ENCODE measurements at places on chromosomes 1 and 21.

GRCh38 chr1:156849151-156849496, 9.8 kb downstream of the INSRR start:
- no peak for DNase-seq

- no peak for DNase-seq
These were observed 206.3 kb downstream of the FOXD2 start for GRCh38 chr1:47644212-47644573.

DNA sequence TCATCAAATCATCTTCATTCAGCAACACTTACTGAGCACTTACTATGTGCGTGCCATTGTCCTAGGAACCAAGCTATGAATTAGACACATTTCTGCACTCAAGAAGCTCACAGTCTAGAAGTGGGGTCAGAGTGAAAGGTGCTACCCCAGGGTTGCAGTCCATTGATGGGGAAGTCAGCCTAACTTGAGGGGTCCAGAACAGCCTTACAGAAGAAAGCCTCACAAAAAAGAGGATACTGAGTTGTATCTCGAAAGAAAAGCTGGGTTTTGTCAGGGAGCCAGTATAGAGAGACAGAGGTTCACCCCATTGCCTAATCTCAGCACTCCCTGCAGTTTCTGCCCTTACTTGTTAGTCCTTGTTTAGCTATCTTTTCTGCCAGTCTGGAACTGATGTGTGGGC, 153.1 kb upstream of the JUN start:
- DNase-seq, result no peak

- no peak for DNase-seq
These were observed 33.1 kb upstream of the SELENON start for GRCh38 chr1:25766721-25767436.

- DNase-seq, result no peak
These were observed 9.9 kb upstream of the ETV3 start for GRCh38 chr1:157147906-157148700.

DNA sequence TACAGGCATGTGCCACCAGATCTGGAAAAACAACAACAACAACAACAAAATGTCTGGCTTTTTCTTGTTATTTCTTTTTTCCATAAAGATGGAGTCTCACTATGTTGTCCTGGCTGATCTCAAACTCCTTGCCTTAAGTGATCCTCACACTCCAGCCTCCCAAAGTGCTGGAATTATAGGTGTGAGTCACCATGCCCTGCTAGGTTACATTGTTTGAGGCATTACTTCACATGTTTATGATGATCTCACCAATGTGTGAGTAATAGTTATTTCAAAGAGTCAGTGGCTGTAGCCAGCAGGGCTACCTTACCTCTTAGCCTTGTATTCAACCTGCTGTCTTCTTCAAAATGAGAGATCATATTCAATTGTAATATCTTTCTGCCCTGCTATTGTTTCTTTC, 445.7 kb downstream of the AMY1C start:
- no peak for DNase-seq

DNA sequence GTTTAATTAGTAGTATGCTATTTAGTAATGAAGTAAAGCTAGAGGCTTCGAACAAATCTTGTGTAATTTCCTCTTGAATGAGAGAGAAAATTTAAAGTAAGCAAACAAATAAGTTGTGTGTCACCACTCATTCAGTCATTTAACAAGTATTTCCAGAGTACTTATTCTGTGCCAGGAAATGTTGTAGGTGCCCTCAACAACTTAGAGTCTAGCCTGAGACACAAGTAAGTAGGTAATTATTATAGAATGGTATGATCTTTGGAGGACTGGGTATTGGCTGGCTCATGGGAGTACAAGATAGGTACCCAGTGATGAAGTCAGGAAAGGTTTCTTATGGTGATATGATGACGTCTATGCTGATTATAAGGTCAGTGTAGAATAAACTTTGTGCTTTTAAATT, 17.4 kb upstream of the METTL18 start:
- DNase-seq, result no peak

DNA sequence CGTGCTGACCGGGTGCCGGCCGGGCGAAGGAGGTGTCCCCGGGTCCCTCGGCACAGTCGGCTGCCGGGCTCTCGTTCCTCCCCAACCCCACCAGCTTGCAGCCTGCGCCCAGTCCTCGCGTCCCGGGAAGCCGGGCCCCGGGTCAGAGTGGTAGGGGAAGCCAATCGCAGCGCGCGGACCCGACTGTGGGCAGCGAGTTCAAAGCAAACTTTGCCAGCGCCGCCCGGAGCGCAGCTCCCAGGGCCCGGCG, 328 bp downstream of the MYCL start:
- DNase-seq, result peak; percentile 70

- no peak for DNase-seq
These were observed 857.4 kb downstream of the USP25 start for GRCh38 chr21:16587141-16587581.

GRCh38 chr1:224198572-224198971, 15.5 kb downstream of the DEGS1 start:
- DNase-seq, result no peak

DNA sequence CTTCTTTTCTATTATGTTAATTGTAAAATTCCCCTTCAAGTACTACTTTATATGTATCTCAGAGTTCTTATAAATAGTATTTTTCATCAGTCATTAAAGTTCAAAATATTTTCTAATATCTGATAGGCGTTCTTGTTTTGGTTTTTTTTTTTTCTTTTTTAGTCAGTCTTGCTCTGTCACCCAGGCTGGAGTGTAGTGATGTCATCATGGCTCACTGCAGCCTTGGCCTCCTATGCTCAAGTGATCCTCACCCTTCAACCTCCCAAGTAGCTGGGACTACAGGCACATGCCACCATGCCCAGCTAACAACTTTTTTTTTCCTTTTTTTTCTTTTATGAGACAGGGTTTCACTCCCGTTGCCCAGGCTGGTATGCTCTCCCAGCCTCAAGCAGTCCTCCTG, 27.3 kb downstream of the AGMAT start:
- no peak for DNase-seq

- no peak for DNase-seq
These were observed 1176.1 kb upstream of the ADGRL2 start for GRCh38 chr1:80624682-80625081.

- DNase-seq, result no peak
These were observed 4.5 kb upstream of the NHLH1 start for GRCh38 chr1:160362168-160362957.

GRCh38 chr1:97764991-97765390, 155.8 kb downstream of the DPYD start:
- DNase-seq, result no peak

DNA sequence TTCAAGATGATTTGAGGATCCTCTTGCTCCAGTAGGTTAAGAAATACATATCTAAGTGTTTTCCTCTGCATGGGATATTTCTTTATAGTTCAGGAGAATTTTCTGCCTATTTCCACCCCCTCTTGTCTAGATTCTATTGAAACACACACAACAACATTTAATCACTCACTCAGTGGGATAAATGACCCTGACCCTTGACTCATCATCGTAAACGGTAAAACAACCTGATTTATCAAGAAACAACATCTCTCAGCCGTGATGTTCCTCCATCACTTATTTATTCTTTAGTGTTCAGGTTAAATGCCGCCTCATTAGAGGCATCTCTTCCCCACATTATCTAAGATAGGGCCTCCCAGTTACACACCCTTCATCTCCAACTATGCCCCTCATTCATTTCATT, 208.7 kb upstream of the FMN2 start:
- no peak for DNase-seq

DNA sequence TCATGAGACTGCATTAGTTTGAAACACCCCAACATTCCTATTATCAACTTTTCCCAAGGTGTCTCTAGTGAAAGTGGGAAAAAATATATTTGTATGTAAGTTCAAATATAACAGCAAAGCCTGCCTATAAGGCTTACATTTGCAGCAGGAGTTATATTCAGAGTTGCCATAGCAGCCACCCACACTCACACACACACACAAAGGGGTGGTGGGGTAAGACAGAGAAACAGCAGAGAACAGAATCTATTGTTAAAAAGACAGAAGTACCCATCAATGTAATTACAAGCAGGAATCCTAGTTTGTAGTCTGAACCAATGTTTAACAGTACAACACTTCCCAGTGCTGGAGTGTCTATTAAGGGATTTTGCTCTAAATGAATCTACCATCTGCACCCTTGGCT, 55.0 kb downstream of the PLPPR5 start:
- no peak for DNase-seq

DNA sequence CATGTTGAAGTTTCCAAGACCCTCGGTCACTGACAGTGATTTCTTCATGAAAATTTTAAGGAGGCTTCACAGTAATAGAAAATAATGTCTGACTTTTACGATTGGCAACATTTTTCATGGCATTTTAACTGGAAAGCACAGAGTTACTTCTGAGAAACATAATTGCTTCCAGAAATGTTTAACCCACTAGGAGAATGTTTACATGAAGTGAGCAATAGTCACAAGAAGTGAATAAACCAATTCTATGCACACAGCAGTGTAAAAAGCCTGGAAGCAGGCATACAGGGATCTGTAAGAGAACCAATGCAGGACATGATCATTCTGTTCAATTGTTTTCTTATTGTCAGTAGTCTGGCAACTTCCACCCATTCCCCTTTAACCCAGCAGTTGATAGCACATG, 316.2 kb upstream of the CXADR start:
- no peak for DNase-seq

DNA sequence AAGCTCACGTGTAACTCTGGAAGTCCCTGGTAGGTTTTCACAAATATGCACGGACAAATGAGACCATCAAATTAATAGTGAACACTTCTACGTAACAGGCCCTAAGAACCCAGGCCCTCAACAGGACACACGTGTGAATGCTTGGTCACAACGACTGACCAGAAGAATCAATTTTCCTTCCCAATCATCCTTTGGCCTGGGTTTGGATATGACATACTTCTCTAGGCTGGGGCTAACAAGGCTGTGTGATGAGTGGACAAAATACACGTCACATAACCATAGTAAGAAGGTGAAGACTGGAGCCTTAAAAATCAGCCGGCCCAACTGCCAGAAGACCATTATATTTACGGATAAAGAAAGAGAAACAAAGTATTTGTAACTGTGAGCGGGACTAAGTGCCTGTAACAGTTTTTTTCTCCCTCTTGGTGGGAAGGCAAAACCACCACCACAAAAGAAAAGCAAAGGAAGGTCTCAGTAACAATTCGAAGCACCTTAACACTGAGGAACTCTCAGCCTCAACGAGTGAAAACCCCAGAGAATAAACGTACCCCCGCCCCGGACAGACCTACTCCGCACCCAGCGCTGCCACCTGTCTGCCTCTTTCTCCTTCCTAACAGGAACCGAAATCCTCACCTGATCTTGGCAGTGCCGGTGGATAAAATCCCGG, 450 bp downstream of the SDE2 start:
- no peak for DNase-seq

DNA sequence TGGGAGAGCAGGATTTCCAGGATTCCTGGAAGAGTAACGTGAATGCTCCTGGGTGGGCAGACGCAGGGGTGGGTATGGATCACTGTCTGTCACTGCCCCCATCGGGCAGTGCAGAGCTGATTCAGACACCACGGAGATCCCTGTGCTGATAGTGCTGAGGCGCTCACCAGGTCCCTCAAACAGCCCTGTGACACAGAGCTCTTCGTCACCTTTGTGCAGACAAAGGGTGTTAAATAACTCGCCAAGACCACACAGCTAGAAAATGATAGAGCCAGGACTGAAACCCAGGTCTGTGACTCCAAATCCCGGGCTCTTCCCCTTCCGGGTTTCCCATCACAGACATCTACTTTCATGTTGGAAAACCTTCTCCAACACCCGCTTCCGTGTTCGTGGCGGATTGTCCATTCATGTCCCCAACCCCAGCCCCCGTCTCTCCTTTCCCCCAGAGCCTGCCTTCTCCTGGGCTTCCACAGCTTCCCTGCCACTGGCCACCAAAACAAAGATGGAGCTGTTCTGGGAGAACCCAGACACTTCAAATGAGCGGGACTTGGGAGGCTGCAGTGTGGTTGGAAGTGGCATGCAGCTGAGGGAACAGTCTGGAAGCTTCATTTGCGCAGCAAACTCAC, 2.6 kb downstream of the EFHD2 start:
- no peak for DNase-seq

GRCh38 chr1:12244078-12244477, 14.2 kb downstream of the VPS13D start:
- no peak for DNase-seq

- no peak for DNase-seq
These were observed 2.2 kb downstream of the CSF1 start for GRCh38 chr1:109912873-109913272.

DNA sequence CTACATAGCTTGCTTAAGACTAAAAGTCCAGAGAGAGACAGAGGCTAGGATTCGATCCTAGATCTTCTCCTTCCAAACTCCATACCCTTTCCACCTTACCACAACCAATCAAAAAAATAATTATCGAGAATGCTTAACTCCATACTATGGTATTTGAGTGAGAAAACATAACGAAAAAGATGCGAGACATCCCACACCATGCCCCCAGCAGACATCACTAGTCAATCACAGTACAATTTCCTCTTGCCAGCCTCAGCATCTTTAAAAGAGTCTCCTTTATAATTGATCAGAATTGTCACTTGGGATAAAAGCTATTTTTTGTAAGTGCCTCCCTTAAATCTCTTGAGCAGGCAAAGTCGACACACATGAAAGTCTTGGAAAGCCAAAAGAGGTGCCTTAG, 875 bp downstream of the NCF2 start:
- no peak for DNase-seq

DNA sequence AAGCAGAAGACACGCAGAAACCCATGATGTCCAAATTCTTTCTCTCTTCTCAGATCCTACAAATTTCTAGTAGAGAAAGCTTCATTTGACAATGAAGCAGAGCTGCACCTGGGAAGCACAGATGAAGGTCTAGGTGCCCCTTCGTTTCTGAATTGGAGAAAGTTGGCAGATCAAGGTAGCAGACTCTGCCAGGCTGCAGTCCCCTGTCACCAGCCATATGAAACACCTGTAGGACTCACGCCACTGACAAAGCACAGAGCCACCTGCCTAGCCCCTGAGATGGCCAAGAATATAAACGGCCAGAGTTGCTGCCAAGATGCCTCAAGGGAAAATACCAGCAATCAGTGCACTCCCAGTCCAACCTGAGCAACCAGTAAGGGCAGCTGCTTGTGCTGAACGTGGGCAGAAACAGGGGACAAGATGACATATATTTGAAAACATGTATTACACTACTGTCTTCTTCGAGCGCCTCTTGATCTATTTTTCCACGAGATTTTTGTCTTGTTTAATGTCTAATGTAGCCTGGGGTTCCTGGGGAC, 20.6 kb upstream of the PLEKHA6 start:
- DNase-seq, result no peak

DNA sequence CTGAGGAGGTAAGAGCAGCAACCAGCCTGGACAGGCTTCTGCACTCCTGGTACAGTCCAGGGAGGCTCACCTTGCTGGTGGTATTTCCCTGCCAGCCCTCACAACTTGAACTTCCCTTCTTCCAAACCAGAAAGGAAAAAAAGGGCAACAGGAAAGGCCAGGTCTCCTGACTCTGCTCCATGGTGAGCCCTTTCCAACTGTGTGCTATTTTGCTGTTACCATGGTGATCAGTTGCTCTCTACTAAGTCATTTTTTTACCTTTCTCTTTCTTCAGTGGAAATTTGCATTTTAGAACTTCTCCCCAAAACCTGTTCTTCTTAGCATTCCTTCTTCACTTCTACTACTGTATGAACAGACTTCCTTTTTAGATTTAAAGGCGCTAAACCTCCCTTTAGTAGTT, 164.3 kb downstream of the GRIK1 start:
- no peak for DNase-seq
